ENCODE measurements at places on chromosomes 11 and 22.

- no peak for DNase-seq
These were observed 32.3 kb downstream of the ELF5 start for GRCh38 chr11:34481307-34481706.

DNA sequence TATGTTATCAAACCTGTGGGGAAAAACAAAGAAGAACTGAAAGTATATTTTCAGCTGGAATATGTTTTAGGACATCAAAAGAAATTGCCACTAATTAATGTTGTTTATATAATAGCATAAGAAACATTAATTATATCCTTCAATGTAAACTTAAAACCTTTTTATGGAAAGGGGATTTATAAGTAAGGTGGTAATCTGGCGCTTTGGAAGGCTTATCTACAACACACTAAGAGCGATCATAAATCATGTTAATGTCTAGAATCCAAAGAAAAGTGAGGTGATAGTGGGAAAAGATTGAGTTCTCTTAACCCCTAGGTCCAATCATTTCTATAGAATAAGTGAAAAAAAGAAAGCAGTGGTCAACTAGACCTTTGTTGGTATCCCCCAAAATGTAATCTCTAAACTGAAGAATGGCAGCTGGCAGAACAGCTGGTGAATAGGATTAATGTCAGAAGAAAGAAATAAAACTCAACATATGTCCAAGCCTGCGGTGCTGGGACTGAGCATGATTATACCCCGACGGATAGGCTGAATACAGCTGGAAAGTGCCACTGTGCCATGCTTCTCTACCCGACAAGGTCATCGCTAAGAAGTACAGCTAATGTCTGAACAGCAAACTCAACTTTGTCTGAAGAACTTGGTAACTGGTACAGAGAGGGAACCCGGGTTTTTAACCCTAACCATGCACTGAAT, 64.0 kb downstream of the SOX6 start:
- no peak for DNase-seq

DNA sequence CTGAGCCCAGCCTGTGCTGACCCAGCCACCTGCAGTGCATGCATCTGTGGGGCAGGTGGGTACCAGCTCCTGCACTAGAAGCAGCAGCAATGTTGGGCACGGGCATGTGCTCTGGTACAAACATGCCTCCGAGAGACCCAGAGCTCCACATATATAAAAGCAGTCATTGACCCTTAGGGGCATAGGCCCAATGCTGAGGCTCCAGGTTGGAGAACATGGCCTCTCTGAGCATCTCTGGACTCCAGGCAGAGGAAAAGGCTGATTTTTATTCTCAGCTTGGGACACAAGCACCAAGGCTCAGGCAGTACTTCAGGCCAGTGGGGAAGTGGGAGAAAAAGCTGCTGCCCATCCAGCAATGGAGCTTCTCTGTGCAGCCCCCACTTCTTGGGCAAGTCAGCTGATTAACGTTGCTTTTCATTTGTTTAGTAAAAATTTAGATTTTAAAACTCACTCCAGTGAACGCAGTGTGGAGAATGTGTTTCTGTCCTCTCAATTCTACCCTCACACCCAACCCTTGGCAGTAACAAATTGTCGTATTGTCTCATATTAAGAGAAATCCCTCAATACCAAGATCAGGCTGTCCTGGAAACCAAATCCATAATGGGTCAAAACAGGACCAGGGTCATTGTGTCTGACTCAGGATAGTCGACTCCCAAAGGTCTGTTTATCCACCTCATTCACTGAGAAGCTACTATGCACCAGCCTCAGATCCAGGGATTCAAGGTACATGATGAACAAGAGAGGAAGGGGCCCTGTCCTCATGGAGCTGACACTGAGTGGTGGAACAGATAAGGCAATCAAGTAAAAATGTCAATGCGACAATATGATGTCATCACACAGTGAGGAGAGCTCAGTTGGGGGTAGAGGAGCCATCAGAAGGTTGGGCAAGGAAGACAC, 50.6 kb upstream of the TOP3B start:
- no peak for DNase-seq

GRCh38 chr11:78688460-78688859, 113.8 kb upstream of the NARS2 start:
- DNase-seq, result no peak

DNA sequence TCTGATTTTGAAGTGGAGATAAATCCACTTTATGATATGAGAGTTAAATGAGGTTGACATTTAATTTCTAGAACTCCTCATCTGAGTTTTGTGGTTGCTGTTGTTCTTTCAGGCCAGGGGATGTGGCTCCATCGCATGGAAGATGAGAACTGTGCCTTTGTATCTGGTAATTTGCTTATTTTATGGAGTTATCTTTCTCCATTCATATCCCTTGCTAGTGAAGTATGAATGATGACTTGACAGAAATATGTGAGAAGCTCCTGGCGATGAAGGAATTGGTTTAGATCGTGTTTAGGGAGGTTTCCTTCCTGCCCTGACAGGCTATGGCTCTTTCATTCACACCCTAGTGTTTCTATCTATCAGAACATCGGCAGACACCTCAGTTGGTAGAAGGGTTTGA, 393.7 kb downstream of the ETS1 start:
- no peak for DNase-seq

DNA sequence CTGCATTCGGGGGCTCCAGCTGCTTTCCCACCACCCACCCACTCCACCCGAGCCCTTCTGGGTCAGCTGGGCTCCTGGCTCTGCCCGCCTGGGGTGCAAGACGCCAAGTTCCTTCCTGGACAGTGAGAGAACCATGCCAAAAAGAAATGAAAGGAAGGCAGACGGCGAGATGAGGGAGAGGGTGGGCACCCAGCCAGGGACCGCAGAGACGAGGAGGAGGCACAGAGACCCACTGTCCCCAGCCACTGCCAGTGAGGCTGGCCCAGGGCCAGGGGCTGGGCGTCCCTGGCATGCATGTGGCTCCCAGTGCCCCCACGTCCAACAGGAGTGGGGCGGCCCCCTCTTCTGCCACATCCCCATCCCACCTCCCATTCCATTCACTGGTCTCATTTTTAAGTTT, 10.8 kb upstream of the CD81 start:
- no peak for DNase-seq

DNA sequence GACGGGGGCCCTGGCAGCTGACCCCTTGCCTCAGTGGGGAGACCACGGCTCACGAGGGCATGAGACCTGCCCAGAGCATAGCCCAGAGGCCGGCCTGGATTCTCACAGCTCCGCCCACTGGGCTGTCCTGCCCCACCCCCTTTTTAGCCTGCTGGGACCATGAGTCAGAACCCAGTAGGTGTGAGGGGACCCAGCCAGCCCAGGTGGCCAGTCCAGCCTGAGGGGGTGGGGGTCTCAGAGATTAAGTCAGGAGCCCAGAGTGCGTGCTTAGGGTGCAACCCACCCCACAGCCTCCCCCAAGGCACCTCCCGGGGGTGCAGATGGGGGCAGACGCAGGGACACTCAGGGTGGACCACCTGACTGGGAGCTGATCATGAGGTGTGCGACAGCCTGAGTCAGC, 40.1 kb upstream of the PPARA start:
- no peak for DNase-seq

DNA sequence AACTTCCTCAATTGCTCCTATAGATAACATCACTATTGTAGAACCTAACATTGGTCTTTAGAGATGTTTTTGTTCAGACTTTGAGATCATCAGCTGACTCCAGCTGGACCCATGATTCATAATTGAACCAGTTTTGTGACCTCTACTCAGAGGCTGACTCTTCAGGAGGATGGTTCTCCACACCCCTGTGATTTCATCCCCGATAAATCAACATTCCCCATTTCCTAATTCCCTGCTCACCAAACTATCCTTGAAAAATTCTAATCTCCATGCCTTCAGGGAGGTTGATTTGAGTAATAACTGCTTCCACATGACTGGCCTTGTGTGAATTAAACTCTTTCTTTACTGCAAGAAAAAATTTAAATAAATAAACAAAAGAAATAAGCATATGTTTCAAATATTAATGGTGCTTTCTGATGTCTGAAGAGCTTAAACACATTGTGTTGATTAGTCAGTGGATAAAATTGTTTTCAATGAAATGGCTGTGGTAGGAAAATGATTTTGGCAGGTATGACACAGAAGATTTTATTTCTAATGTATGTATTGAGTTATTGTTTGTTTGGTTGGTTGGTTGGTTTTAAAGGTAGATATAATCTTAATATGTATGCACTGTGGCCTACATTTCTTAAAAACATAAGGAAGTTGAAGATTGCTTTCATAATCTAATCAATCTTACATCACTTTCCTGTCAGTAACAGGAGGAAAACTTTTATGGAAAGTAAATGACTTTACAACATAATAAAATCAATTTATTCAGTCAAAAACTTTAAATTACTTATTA, 427.9 kb upstream of the CCDC179 start:
- DNase-seq, result peak; percentile 81

- no peak for DNase-seq
These were observed 108.1 kb downstream of the KIAA1671 start for GRCh38 chr22:25060522-25061071.

DNA sequence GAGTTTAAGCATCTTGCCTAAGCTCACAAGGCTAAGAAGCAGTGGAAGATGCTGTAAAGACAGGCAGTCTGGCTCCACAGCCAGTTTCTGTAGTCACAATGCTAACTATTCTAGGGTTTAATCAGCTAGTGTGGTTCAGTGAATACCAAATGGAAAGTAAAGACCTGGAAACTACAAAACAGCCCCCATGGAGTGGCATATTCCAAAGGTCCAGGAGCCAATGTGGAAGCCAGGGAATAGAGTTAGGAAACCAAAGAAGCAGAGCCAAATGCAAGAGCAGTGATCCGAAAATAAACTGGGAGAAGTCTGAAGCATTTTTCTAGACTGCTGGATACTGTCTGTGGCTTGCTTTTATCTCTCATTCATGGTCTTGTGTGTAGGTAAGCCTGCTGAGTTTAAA, 731.2 kb upstream of the ANO5 start:
- DNase-seq, result no peak

- DNase-seq, result no peak
These were observed 107.8 kb downstream of the LARGE1 start for GRCh38 chr22:33812360-33812977.

GRCh38 chr11:60303661-60304060, 23.2 kb downstream of the MS4A4A start:
- no peak for DNase-seq

DNA sequence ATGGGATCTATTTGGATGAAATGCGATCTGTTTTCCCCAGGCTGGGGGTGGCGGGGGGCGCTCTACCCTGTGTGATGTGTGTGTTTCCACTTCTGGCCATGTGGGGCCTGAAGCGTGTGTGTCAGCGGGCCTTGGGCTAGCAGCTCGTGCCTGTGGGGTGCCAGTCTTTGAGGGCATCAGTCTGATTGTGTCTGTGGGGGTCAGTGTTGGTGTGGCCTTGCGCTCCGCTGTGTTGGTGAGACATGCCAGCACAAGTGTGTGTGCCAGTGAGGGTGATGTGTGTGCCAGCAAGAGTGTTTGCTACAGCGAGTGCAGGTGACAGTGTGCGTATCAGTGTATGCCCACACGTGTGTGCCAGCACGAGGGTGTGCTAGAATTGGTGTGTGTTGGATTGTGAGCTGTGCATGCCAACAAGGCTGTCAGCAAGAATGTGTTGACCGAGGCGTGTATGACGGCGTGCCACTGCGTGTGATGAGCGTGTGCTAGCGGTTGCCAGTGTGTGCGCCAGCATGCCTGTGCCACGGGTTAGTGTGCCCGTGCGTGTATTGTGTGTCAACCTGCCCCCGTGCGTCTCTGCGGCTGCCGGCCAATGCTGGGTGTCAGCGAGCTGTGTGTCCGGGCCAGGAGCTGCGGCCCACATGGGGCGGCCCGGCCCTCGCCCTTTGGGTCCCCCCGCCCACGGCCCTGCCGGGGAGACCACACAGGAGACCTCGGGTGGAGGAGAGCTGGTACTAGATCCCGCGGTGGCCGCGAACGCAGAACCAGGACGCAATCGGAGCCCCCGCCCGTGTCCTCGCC, 519 bp downstream of the ARRB1 start:
- DNase-seq, result no peak

DNA sequence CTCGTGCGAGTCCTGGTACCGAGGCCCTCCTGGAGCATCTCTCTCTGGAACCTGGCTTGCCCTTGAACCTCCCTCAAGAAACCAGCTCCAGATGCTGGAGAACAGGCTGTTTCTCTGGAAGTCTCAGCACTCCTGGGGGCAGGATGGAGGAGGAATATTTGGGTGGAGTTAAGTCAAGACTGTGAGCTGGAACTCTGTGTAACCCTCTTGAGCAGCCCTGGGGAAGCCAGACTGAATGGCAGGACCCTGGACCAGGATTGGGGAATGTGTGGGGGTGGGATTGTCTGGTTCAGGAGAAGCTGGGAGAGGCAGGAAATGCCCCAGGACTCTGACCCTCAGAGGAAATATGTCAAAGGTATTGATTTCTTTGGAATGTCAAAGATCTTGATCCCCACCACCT, 7.7 kb downstream of the CREB3L1 start:
- no peak for DNase-seq

GRCh38 chr11:101748572-101749344, 165.0 kb upstream of the TRPC6 start:
- peak; percentile 34 for DNase-seq

GRCh38 chr22:43881091-43882061, 10.4 kb downstream of the PNPLA5 start:
- no peak for DNase-seq

GRCh38 chr11:68033708-68034045, 3.2 kb downstream of the NDUFS8 start:
- no peak for DNase-seq

GRCh38 chr11:61696602-61697001, 16.4 kb downstream of the DAGLA start:
- no peak for DNase-seq

DNA sequence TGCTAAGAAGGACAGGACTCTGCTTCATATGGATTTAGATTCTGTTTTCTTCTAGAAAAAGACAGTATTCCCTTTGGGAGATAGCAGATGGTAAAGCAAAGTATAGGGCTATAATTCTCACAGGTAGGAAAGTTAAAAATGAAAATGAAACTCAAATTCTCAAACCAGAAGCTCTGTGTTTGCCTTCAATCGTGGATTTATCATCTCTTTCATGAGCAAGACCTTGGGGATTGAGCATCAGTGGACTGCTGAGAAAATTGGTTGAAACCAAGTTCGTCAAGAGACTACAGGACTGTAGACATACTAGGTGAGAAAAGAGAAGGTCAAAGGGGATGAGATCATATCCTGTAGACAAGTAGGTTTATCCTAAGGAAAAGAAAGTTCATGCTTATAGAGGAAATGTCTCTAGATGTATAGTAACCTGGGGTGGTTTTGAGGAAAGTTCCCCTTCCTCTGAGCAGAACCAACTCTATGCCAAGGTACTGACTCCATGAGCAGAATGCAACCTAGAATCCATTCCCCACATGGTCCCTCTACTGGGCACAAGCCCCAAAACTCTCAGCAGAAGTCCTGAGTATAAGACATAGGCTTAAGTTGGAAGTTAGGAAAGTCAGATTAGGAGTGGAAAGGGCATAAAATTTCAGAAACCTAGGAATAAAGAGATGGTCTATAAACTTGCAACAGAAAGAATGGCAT, 46.5 kb downstream of the SLC5A12 start:
- DNase-seq, result no peak

DNA sequence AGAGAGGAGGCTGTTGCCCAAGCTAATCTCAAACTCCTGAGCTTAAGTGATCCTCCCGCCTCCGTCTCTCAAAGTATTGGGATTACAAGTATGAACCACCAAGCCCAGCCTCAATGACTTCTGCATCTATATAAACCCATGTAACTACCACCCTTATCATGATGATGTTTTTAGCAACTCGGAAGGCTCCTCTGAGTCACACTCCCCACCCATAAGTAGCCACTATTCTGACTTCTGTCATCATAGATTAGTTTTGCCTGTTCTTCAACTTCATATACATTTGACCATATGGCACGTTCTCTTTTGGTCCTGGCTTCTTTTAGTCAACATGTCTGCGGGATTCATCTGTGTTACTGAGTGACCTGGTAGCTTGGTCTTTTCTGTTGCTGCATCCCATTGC, 6.4 kb upstream of the FOSL1 start:
- no peak for DNase-seq

Data from HS-5 (cell line).